Naive thymus-derived CD8-positive, alpha-beta T cell (primary cell): ENCODE measurements at places on chromosomes 3 and 15. TPM values are rescaled to one million over a fixed set of nuclear protein-coding genes. Genes with fewer than 3 reads are reported as not detected.

DNA sequence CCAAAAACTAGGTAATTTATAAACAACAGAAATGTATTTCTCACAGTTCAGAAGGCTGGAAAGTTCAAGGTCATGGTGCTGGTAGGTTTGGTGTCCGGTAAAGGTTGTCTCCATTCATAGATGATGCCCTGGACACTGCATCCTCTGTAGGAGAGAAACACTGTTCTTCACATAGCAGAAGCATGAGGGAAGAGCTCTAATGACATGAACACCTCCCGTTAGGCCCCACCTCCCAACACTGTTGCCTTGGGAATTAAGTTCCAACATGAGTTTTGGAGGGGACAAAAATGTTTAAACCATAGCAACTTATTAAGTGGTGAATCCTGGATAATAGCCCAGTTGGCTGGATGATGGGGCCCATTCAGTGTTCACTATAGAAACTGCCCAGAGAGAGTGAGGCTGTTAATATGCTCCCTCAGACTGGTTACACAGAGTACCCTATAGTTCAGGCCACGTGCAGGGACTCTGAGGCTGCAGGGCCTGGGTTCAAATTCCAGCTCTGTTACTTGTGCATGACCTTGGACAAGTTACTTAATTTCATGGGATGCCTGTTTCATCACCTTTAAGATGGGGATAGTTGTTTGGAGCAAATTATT lies 37.0 kb downstream of the CCNL1 start:
- no peak for DNase-seq

DNA sequence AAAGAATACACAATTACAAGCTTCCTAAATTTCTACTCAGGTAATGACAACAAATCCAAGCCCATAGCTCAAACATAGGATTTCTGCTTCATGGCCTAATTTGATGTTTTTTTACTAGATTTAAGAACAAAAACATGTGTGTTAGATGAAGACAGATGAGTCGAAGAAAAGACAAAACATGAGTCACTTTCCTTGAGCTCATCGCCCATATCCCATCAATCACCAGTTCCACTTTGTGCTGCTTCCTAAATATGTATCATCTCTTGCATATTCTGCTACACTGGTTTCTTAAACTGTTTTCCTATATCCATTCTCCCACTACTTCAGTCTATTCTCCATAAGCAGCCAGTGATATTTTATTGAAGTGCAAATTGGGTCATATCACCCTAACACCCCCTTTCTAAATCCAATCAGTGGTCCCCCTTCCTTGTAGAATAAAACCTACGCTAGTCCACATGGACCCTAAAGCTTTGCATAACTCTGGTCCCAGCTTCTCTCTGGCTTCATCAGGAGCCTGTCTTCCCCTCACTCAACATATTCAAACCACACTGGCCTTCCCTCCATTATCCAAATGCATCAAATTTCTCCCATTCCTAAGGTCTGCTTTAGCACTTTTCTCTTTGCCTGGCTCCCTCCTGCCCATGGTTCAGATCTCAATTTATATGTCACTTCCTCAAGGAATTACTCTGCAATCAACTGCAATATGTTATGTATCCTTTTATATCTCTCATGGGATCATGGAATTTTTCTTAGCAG lies 1033.9 kb downstream of the FHIT start:
- no peak for DNase-seq

GRCh38 chr3:143856252-143856970 lies 8.1 kb upstream of the SLC9A9 start:
- no peak for DNase-seq

Gene SKOR1
- total RNA-seq: 1.4 TPM

- DNase-seq: no peak
Observed at GRCh38 chr15:31799319-31799714, 231.0 kb upstream of the CHRNA7 start.

Gene RHCG
- total RNA-seq: not detected

GRCh38 chr15:69314131-69314530 lies 15.4 kb downstream of the PAQR5 start:
- DNase-seq: no peak

- no peak for DNase-seq
Observed at GRCh38 chr15:68407141-68407885, 24.6 kb downstream of the ITGA11 start.

Gene HYAL1
- 0.39 TPM for total RNA-seq

DNA sequence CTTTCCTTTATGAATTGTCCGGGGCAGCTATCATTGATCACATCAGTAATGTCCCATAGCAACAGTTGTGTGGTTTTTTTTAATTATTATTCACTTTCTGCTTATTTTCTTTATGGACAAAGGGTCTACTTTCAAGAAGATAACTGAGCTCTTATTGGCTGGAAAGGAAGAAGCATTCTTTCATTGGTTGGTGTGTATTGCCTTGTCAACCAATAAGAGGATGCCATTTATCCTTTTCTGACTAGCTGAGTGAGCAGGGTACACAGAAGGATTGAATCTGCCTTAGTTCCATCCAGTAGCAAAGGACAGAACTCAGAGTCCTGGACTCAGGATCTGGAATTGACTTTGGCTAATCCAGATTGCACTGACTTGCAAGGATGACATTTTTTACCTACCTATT lies 13.2 kb upstream of the AEN start:
- DNase-seq: no peak

Gene MGLL
- total RNA-seq: 0.77 TPM
